HTR-8/SVneo (cell line): ENCODE measurements at places on chromosomes 2 and 18.

DNA sequence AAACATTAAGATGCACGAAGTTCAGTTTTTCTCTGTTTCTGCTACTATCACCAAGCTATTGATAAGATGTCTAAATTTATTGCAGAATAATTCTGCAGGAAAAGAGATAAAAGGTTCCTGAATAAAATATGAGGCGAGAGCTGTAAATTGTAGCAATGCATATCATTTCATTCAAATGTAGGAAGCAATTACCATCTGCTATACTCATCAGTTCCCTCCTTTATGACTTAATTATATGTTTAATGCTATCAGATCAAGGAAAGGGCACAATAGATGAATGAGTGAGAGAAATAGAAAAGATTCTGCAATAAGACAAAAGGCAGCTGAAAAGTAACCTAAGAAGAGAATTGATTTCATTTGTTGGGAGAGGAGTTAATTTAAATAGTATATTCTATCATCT, 108.2 kb upstream of the GALNT5 start:
- no peak for DNase-seq

GRCh38 chr2:144683966-144684365, 164.0 kb upstream of the ZEB2 start:
- DNase-seq, result no peak

GRCh38 chr2:54597153-54597848, 126.2 kb upstream of the EML6 start:
- no peak for DNase-seq

DNA sequence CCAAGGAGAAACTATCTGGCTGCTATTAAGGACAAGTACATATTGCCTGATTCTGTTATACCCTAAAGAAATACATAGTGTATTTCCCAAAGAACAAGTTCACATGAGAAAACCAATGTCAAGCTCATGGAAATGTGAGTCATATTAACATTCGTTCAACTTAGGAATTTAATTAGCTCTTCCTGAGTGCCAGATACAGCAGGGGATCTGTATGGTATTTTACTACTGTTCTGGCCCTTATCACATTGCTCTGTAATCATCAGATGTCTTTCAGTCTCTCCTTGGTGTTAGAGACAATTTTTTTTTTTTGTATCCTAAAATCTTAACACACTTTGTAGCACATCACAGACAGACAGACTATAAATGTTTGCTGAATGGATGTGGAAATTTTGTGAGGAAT, 395.0 kb upstream of the CRIM1 start:
- no peak for DNase-seq

DNA sequence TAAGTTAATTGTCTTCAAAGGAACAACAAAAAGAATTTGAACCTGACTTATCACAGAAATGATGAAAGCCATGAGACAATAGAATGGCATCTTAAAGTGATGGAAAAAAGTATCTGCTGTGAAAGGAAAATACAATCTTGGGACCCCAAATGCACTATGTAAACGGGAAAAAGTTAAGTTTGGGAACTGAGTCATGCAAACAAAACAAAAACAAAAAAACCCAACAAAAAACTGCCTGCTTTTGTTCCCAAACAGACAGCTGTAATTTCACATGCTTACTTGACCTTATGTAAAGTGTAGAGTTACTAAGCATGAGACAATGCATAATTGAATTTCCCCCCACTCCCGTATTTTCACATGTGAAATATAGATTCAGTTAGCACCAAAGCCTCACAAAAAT, 122.1 kb upstream of the RBMS1 start:
- no peak for DNase-seq
